ENCODE measurements at places on chromosomes 4 and X.

DNA sequence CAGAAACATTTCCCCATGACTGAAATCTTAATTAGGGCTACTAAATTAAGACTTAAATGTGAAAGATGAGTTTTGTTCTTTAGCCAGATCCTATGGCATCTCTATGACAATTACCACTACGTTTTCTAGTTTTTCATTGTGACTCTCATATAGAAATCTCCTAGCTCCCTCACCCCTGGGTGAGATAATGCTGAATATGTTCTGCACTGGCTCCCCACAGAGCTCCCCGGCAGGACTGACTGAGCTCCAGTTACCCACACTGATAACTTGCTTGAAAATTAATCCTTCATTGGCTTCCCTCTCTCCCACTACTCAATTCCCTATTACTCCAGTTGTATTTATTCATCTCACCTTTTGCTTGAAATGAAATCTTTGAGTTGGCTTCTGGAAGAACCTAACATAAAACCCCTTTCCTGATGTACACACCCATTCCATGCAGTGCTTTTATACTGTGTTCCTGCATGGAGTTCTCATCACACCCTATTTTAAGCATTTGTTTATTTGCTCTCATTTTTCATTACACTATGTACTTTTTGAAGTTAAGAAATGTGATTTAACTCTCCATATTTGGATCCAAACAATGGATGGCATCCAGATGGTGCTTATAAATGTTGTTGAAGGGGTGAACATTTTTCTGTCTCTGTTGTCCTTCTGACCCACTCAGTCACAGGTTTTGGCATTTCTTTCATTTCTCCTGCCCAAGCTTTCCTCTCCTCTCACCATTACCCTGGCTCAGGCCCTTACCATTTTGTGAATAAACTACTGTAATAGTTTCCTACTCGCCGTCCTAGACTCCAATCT, 623.4 kb downstream of the SPRY1 start:
- DNase-seq = no peak

GRCh38 chrX:30735839-30736238, 82.6 kb downstream of the GK start:
- peak; percentile 60 for DNase-seq

DNA sequence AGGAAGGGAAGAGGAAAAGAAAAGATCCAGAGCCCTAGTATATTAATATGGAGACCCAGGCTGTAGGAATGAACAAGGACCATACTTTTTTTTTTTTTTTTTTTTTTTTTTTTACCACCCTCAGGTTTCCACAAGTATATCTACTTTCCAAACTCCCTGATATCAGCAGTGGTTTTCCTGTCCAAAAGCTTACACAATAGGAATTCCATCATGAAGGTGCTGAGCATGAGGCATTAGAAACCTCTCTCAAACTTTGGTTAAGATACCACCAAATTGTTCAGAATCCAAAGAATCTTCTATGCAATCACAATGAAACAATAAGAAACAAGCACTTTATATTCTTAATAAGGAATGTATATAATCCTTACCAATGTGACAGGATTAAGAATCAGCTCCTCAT, 26.5 kb downstream of the RPS6KA3 start:
- DNase-seq = no peak

DNA sequence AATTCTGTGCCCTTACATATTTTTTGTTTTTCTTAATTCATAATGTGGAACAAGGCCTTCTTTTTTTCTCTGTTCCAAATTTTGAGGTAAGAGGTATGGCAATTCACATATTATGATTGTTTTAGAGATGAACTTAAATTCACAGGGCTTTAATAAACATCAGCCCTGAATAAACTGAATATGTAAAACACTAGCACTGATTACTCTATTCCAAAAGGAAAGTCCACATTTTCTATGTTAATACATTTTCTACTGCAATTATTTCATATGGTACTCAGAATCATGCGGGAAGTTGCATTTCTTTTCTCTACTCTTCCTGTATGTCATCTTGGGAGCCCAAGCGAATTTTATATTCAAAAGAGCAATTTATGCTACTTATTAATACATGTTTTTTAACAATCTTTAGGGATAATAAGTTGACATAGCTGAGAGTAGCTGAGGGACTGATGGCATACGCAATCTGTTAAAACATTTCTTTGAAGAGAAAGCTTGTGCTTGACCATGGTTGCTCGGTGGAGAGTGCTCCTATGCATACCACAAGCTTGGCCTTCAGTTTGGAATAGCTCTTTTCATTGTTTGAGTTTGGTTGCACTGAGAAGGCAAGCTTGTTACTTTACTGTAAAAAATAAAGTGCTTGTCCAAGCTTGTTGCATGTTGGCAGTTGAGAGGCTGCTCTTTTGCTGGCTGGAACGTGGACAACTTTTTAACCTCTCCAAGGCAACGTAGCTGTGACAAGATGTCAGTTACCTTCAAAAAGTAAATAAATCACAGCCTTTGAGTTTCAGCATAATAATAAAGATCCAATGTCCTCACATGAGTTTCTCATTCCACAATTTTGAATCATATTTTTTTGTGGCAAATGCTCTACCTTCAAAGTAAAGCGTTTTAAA, 196.3 kb upstream of the SPRY1 start:
- no peak for DNase-seq

DNA sequence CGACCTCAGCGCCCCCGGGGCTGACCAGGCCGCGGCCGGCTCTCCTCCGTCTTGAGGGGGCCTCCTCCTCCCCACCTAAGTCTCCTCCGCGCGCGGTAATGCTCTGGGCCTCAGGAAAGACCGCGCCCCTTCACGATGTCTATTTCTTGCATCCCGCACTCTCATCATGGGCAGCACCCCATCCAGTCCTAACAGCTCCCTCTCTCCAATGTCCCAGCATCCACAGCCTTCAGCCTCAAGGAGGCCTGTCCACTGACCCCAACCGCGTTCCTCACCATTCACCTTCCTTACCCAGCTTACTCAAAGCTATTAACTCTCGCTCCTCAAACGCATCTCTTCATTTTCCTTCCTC, 77.5 kb downstream of the MAGED4 start:
- DNase-seq = no peak

GRCh38 chr4:158527516-158527915, 5.8 kb downstream of the RXFP1 start:
- no peak for DNase-seq

- no peak for DNase-seq
Observed at GRCh38 chrX:68345025-68345424, 88.3 kb downstream of the OPHN1 start.

DNA sequence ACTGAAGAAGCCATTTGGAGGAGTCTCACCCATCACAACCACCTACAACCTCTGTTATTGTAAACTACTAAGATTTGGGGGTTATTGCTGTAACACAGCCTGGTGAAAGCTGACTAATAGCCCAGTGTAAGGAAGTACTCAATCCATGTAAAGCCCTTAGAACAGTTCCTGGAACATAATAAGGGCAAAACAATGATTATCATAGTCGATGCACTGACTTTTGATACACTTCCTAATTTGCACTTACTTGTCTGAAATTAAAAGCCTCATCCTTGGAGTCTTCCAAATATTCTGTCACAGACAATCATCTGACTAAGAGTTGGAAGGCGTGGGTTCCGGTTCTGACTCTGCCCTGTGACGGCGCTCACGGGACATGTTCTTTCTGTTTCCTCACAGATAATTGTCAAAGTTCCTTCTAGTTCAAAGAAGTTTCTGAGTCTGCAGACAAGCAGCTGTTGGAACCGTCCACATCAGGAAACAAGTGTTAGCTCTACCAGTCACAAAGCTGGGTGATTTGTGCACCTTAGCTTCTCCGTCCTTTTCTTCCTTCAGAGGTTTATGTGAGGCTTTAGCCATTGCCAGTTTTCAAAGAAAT, 33.4 kb upstream of the RASGEF1B start:
- DNase-seq = peak; percentile 40

- DNase-seq = no peak
Observed at GRCh38 chrX:100645106-100645505, 1.1 kb downstream of the SRPX2 start.

DNA sequence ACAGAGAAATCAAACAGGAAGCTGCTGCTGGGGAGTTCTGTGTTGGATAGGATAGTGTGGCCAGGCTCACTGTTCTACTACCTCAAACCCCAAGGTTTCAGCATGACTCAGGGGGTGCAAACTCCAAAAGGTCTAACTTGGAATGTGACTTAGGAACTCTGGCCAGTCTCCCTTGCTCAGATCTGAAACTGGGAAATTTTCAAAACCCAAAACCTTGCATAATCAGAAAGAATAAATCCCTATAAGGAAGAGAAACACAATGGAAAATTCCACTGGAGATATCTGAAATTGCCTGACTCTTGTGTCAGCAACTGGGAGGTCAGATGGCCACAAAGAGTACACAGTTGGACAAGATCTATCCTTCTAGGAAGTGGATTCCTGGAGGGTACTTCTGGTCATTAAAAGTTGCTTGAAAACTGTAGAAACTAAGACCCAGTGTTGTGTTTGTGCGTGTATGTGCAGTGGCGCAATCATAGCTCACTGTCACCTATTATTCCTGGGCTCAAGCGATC, 58.0 kb downstream of the PPEF2 start:
- no peak for DNase-seq

DNA sequence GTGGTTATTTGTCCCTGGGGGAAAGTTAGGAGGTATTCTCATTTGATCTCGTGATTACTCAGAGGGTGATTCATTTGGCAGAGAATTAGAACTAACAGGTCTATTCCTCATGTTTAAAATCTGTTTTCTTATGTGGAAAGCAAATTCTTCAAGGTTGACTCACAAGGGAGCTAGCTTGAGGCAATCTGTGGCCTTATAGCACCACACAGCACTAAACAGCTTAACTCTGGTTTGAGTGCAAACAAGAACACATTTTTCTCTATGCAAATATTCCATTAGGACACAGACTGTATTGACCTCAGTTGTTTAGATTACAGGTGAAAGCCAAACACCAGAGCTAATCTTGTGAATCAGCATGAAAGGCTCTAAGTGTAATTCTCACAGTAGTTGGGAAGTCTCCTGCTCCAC, 694.4 kb upstream of the POU3F4 start:
- DNase-seq = no peak

GRCh38 chr4:101366331-101366730, 19.0 kb upstream of the PPP3CA start:
- no peak for DNase-seq

- no peak for DNase-seq
Observed at GRCh38 chrX:16733013-16733412, 13.6 kb downstream of the SYAP1 start.

GRCh38 chr4:68283714-68284113, 38.2 kb upstream of the TMPRSS11B start:
- DNase-seq = no peak

DNA sequence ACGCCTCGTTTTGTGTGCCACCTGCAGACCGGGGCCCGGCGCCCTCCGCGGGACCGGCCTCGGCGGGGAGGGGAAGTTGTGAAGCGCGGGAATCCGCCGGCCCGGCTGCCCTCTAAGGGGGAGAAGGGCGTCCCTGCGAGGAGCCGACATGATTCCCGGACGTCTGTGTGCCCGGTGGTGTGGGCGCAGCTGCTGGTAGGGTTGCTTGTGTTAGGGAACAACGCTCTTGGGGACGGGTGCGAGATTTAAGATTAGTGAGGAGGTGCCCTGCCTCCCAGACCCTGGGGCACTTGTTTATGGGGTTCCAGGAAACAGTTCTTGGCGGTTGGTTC, 627 bp downstream of the CDKN2AIP start:
- DNase-seq = no peak

DNA sequence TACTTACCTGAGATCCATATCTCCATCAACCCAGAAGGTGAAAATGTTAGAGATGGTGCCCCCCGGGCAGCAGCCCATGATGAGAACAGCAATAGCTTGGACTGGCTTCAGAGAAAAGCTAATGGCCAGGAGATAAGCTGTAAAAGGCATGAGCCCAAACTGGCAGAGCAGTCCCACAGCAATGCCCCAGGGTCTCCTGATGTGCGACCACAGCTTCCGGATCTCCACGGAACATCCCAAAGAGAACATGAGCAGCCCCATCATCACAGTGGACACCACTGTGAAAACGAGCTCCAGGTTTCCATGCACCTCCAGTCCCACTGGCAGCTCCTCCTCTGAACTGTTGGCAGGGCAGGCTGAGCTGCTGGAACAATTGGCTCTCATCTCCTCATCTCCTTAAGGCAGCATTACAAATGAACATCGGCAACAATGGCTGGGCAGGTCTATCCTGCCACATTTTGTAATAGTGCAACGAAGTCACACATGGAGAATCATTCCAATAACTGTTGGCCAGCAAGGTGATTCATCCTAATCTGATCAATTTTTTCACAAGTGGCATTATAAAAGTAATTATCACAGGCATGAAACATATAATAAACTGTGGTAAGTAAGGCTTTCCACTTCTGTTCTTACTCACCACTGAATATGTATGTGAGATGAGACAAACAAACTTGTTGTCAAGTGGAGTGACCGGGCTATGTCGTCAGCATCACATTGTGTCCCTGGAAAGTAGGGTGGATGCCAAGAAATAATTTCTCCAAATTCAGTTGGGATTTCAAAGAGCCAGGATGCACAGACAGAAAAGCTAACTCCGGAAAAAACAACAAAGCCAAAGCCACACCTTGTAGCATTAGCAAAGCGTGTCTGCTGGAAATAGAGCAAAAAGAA, at the start of gene SLC10A6:
Gene SLC10A6 (minus strand): TSS at position 653 of the 888 bp plus-strand sequence. CDS start 269 bp downstream, at position 384.
- DNase-seq = no peak

GRCh38 chr4:33930497-33930896, 2313.8 kb downstream of the ARAP2 start:
- no peak for DNase-seq

DNA sequence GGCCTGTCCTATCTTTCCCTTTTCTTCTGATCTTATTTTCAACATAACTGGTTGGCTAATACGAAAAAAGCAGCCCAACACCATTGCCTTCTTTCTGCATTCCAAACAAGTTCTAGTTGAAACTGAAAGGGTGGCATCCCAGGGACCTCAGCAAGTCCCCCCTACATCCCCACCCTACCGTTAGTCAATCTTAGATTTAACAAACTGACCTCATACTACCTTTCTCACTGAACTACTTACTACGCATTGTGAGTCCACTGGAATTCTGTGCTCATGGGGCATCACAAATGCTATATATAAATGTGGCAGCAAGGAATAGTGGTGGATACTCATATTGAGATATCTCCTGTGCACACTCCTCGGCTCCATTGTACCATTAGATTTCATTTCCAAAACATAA, 33.1 kb upstream of the FGF5 start:
- no peak for DNase-seq

DNA sequence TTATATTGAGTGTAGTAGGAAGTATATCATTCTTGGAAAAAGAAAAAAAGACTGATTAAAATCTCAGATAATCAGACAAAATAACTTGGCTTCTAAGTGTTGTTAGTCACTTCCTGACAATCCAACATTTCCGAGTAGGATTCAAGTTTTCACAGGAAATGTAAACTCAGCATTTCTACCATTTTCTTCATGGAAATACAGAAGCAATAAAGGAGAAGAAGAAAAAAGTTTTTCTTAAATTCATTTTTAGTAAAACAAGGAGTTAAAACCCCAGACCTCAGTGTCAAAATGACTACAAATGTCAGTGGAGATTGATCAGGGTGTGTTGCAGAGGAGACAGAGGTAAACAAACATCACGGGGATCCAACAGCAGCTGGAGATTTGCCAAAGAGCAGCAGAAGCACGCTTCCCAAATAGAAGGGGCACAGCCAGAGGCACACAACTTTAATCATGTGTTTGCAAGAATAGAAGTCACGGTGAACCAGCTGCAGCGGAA, 129.3 kb upstream of the FAM9B start:
- DNase-seq = no peak

All from stimulated activated CD8-positive, alpha-beta memory T cell treated with anti-CD3 and anti-CD28 coated beads, Interleukin-2, amount 100 ng/mL, for 48 hours (primary cell).